ENCODE measurements at places on chromosomes 5 and 9. TPM values are rescaled to one million over a fixed set of nuclear protein-coding genes. Genes with fewer than 3 reads are reported as not detected.
A peak's percentile ranks its signal among the peaks of the same experiment; 100 is the strongest.

- DNase-seq, result peak; percentile 70
- H3K27ac ChIP-seq, result peak overlapping the region; percentile 53
- no peaks in the 10 kb centered on the region for H3K36me3 ChIP-seq
- H3K27me3 ChIP-seq, result no peaks in the 10 kb centered on the region
Observed at GRCh38 chr9:109107402-109108240, 12.1 kb downstream of the TMEM245 start.

Gene IFNA21
- total RNA-seq, result not detected

DNA sequence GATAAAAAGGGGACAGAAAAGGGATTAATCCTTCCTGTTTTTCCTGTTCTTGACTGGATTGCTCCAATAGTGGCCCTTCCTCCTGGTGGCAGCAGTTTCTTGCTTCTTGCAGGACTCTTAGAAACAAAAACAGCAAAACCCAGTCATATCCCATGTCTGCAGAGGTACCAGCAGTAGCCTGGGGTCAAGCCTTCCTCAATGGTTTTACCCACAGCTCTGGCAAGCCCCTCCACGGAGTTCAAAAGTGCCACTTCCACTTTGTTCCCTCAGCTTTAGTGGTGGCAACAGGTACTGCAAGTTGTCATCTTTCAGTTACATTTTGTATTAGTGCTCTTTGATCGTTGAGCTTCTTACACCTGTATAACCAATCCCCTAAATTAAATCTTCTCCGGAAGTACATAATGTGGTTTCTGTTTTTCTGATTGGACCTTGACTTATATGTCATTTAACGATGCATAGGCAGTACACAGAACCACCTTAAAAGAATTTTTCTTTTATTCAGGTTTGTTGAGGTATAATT is 8.7 kb upstream of the RANBP6 start:
- H3K36me3 ChIP-seq, result no peaks in the 10 kb centered on the region
- DNase-seq, result peak; percentile 14
- no peak overlapping the region for H3K27ac ChIP-seq
- peaks cover 7% of the 10 kb centered on the region for H3K27me3 ChIP-seq
- H3K4me3 ChIP-seq, result no peak overlapping the region

- no peak for DNase-seq
- H3K27me3 ChIP-seq, result no peaks in the 10 kb centered on the region
- no peaks in the 10 kb centered on the region for H3K4me1 ChIP-seq
- no peaks in the 10 kb centered on the region for H3K36me3 ChIP-seq
- H3K4me3 ChIP-seq, result no peak overlapping the region
Observed at GRCh38 chr9:20395651-20396050, 226.6 kb downstream of the MLLT3 start.

Gene RORB
- total RNA-seq, result not detected

DNA sequence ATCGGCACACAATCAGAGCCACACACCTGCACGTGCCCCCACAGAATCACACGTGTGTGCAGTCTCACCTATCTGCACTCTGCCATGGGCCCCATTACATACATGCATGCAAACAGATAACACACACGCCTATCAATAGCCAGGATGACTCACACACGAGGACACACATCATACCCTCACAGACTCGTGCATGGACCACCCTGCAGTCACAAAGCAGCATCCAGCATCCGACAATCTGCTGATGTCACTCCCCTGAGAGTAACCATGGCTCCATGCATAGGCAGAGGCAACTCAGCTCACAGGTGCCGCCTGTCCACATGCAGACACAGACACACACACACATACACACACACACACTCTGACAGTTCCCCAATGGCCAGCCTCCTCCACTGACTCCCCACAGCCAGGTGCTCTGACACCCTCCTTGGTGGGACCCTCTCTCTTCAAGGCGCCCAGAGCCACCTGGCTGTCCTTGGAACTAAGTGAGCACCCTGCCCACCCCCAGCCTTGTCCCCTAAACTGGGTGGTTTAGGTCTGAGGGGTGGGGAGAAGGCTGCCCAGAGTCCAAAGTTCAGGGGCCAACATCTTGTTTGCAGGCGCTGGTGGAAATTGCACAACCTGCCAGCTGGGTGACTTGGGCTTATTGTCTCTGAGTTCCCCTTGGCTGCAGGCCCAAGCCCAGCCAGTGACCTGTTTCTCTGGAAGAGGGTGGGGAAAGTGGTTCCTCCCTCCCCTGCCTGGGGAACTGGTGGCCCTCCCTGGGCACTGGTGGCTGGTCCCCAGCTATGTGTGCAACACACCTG is 34.6 kb upstream of the NEK6 start:
- H3K36me3 ChIP-seq, result no peaks in the 10 kb centered on the region
- peaks cover 4% of the 10 kb centered on the region for H3K4me1 ChIP-seq
- no peaks in the 10 kb centered on the region for H3K27me3 ChIP-seq

- H3K4me1 ChIP-seq, result no peaks in the 10 kb centered on the region
- no peak for DNase-seq
- H3K36me3 ChIP-seq, result no peaks in the 10 kb centered on the region
- no peak overlapping the region for H3K4me3 ChIP-seq
- no peaks in the 10 kb centered on the region for H3K27me3 ChIP-seq
Observed at GRCh38 chr9:101274971-101275768, 109.6 kb downstream of the BAAT start.

DNA sequence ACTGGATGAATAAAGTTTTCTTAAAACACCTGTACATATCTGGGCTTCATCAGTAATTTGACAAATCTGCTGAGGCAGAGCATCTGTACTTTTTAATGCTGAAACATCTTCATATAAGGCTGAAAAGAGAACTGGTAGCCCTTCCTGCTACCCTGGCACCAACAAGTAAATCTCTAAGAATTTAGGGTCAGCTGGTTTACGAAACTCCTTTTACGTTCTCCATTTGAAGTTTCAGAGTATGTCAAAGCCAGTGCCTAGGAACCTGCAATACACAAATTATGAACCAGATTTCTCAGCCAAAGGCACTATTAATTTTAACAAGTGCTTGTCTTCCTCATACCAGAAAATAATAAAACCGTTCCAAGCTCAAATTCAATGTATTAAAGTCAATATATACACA is 3.8 kb downstream of the ZFAND5 start:
- H3K4me3 ChIP-seq, result peak overlapping the region; percentile 89
- peak; percentile 45 for DNase-seq
- peaks cover 63% of the 10 kb centered on the region for H3K36me3 ChIP-seq
- peaks cover 51% of the 10 kb centered on the region for H3K4me1 ChIP-seq
- peak overlapping the region; percentile 100 for H3K27ac ChIP-seq
- H3K27me3 ChIP-seq, result no peaks in the 10 kb centered on the region

Gene NFIB
- 5.3 TPM for total RNA-seq

DNA sequence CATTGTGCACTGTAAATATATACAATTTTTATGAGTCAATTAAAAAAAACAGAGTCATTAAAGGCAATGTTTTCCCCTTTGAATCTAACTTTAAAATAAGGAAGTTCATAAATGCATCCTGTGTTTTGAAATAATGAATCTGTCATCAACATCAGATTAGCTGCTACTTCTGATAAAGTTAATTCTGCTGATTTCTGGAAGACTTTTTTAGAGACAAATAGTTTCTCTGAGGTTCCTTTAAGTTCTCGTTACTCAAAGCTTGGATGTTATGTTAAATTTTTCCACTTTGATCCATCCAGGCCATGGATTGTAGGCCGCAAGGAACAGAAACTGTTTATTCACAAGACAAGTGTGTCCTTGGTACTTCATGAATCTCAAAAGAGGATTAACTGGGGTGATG is 115.5 kb downstream of the CARTPT start:
- H3K4me3 ChIP-seq, result no peak overlapping the region
- no peak for DNase-seq
- H3K27me3 ChIP-seq, result no peaks in the 10 kb centered on the region
- peaks cover 20% of the 10 kb centered on the region for H3K4me1 ChIP-seq
- H3K27ac ChIP-seq, result no peak overlapping the region
- no peaks in the 10 kb centered on the region for H3K36me3 ChIP-seq

GRCh38 chr9:88230612-88231011 is 92.3 kb upstream of the SPATA31C2 start:
- H3K4me1 ChIP-seq, result no peaks in the 10 kb centered on the region
- H3K4me3 ChIP-seq, result no peak overlapping the region
- peak; percentile 30 for DNase-seq
- H3K27me3 ChIP-seq, result peaks cover 4% of the 10 kb centered on the region

DNA sequence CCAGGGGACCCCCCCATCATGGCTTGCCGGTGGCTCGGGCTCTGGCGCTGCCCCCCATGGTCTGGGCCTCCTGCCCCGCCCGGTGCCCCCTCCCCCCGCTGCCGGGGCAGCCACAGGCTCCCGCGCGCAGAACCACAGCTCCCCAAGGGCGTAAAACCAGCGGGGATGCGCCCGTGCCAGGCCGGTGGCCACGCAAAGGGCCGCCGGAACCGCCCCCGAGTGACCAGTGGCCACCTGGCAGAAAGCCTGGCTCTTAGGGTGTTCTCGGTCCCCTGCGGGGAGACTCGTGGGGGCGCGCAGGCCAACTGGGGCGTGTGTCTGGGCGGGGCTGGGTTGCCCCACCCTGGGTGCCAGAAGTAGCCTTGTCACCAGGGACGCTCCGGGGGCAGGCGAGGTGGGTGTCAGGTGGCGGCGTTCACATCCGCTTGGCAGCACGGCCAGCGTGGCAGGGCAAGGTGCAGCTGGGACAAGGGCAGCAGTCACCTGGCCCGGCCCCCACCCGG is 515 bp upstream of the AGPAT2 start:
- no peak overlapping the region for H3K4me3 ChIP-seq
- H3K27me3 ChIP-seq, result no peaks in the 10 kb centered on the region
- peak; percentile 24 for DNase-seq
- H3K27ac ChIP-seq, result no peak overlapping the region

Gene ROPN1L
- 0.86 TPM for total RNA-seq

Gene GBGT1
- 3.1 TPM for total RNA-seq

DNA sequence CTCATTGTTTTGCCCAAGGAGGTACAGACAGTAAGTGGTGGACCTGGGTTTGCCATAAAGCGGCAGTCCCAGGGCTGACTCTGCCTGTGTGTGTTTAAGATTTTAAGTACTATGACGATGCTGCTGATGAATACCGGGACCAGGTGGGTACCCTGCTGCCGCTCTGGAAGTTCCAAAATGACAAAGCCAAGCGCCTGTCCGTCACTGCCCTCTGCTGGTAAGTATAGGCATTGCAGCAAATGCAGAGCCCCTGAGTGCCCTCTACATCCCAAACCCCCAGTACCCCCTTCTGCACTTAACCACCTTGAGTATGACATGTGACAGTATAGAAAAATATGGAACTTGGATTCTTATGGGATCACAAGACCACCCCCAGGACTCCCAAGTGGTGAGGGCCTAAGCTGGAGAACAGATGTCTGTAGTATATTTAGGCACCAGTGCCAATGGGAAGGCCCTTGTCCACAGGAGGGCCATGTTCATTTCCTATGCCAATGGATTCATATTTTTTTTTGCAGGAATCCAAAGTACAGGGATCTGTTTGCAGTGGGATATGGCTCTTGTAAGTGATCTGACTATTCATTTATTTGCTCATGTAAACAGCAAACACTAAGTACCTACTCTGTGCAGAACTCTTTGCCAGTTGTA is 22.0 kb downstream of the ENHO start:
- H3K4me1 ChIP-seq, result peaks cover 10% of the 10 kb centered on the region
- DNase-seq, result peak; percentile 46
- H3K27ac ChIP-seq, result no peak overlapping the region
- H3K27me3 ChIP-seq, result 0 out of 2 replicates have a peak, but pooled peaks cover 7% of the 10 kb centered on the region

DNA sequence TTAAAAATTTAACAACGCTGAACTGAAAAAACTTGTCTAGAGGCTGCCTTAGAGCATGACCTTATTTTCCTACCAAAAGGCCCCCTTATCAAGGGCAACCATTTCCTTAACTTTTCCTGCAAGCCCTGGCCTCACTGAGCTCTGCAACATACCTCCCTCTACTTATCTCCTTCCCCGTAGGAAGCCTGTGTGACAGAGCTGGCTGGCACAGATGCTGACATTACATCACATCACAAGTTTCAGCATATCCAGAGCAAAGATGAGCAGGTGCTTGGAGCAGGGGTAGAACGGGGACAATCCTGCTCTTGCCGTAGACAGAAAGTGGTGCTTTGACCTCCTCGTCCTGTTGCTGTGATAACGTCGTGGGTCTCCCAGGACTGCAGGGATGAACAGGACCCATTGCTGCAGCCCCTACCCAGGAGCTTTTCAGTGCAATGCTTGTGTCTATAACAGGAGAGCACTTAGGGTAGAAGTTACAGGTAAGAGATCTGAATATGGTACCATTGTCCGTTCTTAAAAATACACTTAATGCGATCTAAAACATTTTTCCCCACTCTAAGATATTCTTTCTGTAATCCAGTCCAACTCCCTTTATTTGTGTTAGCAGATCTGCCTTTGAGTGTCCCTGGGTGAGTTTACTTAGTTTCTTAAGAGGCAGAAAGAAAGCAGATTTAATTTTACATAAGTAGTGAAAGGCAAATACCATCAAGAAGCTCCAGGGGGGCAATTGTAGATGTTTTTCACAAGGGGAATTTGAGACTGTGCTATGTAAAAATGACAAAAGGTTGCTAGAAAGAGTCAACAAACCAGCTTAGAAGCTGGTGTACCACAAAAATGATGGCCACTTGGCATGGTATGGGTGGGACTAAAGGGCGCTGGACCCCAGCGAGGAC is 101.9 kb upstream of the EFNA5 start:
- no peak overlapping the region for H3K4me3 ChIP-seq
- H3K4me1 ChIP-seq, result no peaks in the 10 kb centered on the region
- no peak for DNase-seq
- no peaks in the 10 kb centered on the region for H3K27me3 ChIP-seq
- H3K27ac ChIP-seq, result no peak overlapping the region

DNA sequence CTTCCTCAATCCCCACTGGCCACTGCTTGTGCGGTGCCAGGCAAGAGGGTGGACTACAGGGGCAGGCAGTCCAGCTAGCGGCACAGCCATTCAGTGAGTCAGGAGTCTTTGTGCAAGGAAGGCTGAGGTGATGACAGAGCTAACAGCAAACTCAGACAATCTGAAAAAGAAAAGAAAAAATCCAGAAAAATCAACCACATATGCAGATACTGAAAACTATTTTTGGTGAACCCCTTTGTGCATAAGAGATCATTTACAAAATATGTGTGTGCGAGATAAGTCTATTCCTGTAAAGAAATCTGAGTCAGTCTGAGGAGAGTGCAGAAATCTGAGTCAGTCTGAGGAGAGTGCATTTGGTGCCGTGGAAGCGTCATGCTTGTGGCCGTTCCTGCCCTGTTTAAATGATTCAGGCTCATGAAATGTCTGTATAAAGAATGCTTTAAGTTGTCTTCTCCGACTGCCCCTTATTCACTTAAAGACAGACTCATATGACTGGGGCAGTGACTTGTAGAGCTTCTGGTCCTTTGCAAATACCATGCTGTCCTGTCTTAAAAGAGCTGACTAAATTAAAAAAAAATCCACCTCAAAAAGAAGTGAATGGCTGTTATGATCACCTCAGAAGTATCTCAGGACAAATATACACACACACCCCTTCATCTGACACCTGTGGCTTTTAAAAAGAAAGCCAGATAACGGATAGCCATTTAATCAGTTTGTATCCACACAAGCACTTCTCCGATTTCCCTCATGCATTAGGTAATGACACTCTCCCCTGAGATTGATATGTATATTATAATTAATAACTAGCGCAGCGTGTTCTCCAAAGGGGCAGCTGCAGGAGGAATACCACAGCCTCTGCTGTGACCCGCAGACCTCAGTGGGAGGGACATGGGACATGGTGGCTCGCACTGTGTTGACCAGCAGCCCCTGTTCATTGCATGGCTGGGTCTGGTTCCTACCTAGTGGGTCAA is 47.3 kb downstream of the TRIO start:
- DNase-seq, result peak; percentile 99
- peaks cover 95% of the 10 kb centered on the region for H3K4me1 ChIP-seq
- H3K27ac ChIP-seq, result peak overlapping the region; percentile 95

Data from GM23248 (cell line).